ENCODE measurements at places on chromosomes 1 and 21.

GRCh38 chr1:29698626-29699025 is 462.3 kb downstream of the PTPRU start:
- DNase-seq = no peak

DNA sequence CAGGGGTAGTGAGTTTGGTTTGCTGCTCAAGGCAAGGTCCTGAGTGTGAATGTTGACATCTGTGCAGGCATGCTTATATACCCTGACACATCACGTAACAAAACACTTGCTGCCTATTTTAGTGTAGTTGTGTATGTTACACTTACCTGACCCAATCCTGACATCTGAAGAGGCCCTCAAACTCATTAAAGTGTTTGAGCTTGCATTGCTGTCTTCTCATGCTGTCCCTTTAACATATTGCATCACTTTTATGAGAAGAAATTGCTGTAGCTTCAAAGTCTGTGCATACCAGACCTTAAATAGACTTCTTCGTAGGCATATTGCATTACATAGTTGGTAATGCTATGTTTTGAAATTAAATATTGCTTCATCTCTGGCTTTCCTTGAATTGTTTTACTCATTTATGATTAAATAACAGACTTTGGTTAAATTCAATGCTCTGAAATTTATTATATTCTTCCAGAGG is at the start of gene KRTAP19-3:
Gene KRTAP19-3 (minus strand): TSS at position 51 of the 466 bp plus-strand sequence. CDS start 56 bp downstream, outside the sequence.
- no peak for DNase-seq

DNA sequence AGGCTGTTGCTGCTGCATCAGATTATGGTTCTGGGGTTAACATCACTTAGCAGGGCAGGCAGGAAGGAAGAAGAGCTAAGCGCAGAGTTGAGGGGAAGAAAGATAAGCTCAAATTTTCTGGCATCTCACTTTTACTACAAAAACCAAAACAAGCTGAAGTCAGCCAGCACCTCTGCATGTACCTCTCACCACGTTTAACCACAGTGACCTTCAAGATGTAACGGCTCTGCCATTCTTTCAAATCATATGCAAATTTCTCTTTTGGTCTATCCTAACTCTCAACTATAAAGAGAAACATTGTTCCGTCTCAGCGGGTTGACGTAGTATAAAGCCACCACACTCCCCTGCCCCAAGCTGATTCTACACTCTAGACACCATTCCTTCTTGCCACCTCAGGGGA is 154.4 kb downstream of the OMA1 start:
- no peak for DNase-seq

GRCh38 chr1:196380316-196380715 is 227.9 kb downstream of the KCNT2 start:
- DNase-seq = no peak

GRCh38 chr1:202343652-202344349 is 2.1 kb upstream of the UBE2T start:
- peak; percentile 95 for DNase-seq

- no peak for DNase-seq
These were observed 65.1 kb downstream of the MSH4 start for GRCh38 chr1:75861831-75862230.

DNA sequence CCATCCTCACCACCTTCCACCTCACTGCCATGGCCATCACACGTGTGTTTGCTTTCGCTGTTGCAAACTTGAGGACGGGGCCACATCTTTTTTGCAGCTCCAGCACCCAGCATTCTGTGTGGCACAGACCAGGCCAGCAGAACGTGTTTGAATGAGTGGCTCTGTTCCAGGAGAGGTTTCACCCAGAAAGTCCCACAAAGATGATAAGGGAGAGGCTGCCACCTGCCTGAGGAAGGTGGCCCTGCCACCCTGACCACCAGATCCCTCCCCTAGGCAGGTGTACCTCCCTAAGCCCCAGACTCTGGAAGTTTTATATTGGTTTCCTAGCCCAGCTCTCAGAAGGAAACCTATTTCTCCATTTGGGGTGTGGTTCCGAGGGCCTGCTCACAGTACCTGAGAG is 252.1 kb downstream of the KAZN start:
- DNase-seq = no peak

- no peak for DNase-seq
These were observed 55.5 kb downstream of the EDN2 start for GRCh38 chr1:41428738-41429640.

DNA sequence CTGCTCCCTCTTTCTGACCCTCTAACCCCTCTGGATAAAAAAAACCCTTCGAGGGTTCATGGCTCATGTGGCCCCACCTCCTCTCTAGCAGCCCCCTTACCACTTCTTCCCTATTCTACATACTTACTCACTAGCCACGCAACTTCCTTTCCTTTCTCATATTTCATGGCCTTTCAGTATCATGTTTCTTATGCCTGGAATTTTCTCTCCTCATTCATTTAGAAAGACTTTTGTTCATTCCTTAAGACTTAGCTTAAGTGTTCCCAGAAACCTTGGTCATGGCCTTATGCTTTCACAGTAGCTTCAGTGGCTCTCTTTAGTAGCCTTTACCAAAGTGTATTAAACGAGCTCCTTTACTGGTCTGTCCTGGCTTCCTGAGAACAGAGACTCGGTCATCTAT is 6.1 kb downstream of the ACP6 start:
- DNase-seq = no peak

DNA sequence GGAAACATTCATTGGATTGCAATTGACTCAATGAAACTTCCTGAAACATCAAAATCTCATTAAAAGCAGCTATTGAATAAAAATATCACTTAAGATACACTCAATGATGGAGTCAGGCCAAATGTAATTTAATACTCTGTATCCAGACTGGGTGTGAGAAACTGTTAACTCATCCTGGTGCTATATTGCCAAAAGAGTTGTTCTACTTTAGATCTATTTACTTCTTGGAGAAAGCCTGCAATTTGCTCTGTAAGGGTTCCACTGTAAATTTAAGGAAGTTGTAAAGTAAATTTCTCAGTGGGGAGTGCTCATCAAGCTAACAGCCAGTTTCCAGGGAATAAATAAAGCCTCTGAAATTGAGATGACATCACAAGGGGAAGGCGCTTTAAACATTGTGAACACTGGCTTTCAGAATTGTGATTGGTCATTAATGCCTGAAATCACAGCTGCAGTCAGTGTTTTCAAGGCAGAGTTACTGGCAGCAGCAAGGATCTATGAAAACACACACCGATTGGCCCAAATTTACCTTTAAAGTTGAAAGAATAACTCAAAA is 91.4 kb downstream of the OLFM3 start:
- no peak for DNase-seq

DNA sequence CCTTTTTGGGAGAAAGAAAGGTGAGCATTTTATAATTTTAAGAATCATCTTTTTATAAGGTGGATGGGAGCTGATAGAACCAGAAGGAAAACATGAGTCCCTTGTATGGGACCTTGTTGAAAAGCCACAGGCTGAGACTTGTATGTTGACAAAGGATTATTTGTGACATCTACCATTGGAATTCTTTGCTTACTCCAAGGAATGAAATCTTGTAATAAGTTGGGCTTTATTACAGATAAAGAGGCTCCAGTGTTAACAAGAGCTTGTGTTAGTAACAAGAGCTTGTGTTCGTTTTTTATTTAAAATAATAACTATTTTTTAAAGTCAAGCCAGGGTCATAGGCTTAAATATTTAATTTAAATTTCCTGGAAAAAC is 201.1 kb upstream of the CHRM3 start:
- no peak for DNase-seq

DNA sequence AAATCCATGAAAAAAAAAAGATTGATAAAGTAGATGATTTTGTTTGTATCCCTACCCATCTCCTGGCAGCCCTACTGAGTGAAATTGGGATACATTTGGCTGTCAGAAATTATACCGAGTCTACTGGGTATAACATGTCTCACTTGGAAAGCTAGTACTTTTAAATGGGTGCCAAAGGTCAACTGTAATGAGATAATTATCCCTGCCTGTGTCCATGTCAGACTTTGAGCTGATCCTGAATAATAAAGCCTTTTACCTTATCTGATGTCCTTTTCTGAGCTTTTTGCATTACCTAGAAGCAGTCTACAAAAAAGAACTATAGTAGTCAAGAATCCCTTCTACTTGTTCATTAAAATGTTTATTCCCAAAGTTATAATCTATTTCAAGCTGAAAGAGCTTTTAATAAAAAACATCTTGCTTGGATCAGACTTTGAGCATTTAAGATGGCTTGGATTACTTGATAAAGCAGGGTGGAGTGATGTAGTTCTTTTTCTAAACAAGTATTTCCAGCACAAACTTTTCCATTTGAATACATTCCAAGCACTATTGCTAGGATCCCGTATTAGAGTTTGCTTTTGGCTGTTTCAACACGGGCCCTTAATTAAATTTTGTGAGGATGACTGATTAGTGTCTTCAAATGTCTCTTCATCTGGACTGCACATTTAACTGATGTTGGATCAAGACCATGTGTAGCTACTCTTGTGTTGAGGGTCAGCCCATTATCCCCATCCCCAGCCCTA is 69.2 kb downstream of the DTL start:
- no peak for DNase-seq

DNA sequence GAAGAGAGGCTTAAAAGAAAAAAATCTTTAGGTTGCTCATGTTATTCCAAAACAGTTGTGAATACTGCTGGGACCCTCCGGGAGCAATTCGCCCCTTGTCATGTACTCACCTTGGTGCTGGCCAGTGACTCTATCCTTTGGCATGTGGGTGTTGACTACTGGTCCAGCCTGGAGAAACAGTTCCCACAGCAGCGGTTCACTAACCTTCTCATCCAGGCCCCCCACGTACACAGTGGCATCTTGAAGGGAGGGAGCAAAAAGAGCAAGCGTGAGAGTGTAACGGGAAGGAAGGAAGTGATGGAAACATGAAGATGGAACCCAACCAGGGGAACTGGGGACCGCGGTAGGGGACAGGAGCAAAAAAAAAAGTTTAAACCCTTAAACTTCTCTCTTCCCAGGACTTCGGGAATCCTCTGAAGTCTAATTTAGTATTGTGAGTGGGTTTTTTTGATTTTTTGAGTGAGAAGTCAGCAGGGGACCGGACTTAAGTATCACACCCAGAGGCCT is 494 bp downstream of the SF3B4 start:
- DNase-seq = no peak

DNA sequence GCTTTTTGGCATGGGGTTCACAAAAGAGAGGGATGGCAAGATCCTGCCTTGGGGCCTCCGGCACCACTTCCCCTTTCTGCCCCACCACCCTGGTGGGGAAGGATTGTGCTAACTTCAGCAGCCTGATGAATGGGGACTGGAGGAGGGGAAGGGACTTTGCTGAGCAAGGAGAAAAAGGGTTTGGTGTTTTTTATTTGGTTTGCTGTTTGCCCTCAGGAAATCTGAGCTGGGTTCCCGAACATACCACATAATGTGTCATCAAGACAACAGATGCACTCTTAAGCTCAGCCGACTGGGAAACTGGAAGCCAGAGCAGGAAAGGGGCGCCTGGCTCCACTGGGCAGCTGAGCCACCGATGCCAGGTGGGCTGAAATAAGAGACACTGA is 19.8 kb downstream of the OLFML2B start:
- no peak for DNase-seq

DNA sequence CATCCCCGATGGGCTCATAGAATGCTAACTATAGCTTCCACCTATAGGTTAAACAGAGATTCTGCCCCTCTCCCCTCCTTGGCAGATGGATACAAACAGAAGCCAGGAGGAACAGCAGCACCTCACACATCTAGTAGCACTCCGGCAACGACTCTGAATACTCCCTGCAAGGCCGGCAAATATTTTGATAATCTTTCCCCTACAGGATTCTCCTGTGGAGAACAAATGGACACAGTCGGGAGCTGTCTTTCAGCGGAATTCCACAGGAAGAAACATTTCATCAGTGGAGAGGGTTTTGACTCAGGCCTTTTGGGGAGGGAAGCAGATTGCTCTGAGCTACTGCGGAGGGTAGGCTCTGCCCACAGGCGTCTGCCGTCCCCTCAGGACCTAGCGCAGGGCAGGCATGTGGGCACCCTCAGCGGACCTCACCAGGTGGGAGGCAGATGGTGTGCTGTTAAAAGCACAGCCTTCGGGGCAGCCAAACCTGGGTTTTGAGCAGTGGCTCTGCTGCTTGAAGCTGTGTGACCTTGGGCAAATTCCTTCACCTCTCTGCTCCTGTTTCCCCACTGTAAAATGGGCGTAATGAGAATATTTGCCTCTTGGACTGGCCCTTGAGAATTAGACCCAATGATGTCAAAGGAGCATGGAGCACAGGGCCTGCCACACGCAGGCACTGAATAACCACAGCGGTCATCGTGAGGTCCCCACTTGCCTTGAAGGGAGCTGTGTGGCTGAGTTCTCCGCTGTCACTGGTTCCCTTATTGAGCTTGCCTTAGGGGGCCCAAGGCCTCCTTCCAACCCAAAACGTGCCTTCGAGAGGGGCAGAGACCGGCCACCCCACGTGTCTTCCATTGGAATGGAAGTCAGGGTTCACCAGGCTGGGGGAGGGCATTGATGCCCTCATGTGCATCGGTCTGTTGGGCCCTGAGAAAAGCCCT is 19.2 kb upstream of the BCAR3 start:
- no peak for DNase-seq

- DNase-seq = no peak
These were observed 37.2 kb upstream of the AIM2 start for GRCh38 chr1:159113596-159114433.

DNA sequence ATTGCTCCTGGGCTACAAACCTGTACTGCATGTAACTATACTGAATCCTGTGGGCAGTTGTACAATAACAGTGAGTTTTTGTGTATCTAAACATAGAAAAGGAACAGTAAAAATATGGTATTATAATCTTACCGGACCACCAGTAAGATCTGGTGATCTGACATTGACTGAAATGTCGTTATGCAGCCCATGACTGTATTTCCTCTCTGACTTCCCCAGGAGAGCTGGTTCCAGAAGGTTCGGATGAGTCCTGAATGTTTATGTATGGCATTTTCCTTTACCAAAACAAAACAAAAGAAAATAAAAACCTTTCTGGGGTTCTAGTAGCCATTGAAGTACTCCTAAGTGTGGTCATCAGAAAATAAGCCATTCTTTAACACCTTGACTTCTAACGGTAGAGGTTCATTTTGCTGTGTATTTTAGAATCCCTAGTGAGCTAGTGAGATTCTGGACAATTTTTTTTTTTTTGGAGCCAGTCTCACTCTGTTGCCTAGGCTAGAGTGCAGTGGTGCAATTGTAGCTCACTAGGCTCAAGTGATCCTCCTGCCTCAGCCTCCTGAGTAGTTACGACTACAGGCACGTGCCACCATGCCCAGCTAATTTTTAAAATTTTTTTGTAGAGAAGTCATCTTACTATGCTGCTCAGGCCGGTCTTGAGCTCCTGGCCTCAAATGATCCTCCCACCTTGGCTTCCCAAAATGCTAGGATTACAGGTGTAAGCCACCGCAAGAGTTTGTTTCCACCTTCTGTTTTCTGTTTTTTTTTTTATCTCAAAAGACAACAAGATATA is 27.7 kb downstream of the UBE4B start:
- no peak for DNase-seq

- no peak for DNase-seq
These were observed 35.5 kb downstream of the SRSF11 start for GRCh38 chr1:70256664-70257063.

- no peak for DNase-seq
These were observed at the start of gene SPTA1 for GRCh38 chr1:158686111-158687009. TSS of gene SPTA1 (minus strand) at chr1:158686715. CDS start at chr1:158686517, 198 bp downstream.
